ENCODE measurements at places on chromosomes 5 and 9. TPM values are rescaled to one million over a fixed set of nuclear protein-coding genes. Genes with fewer than 3 reads are reported as not detected.

LRRC14B gene
- not detected for total RNA-seq

PCDHGB6 gene
- 0.73 TPM for total RNA-seq

LCN10 gene
- not detected for total RNA-seq

PCDHA4 gene
- not detected for total RNA-seq

CAVIN4 gene
- 0.94 TPM for total RNA-seq
